Spleen (tissue), 13 donors: ENCODE measurements at places on chromosomes 16 and 17. TPM values are rescaled to one million over a fixed set of nuclear protein-coding genes. Genes with fewer than 3 reads are reported as not detected.
A peak's percentile ranks its signal among the peaks of the same experiment; 100 is the strongest.

MYO15A gene
- polyA plus RNA-seq, result 0.74 TPM

CD300A gene
- polyA plus RNA-seq, result 76.1 TPM

IGSF6 gene
- polyA plus RNA-seq, result 53.2 TPM

PRAC1 gene
- polyA plus RNA-seq, result not detected

TNFRSF13B gene
- 119 TPM for polyA plus RNA-seq

GINS3 gene
- 5.9 TPM for polyA plus RNA-seq

RAB11FIP3 gene
- 27.1 TPM for polyA plus RNA-seq

TNP2 gene
- polyA plus RNA-seq, result not detected

FOXL1 gene
- polyA plus RNA-seq, result 0.07 TPM

- DNase-seq, result peak; percentile 62
- peaks cover 3% of the 10 kb centered on the region for H3K27me3 ChIP-seq
- H3K4me3 ChIP-seq, result no peak overlapping the region
- no peaks in the 10 kb centered on the region for H3K4me1 ChIP-seq
These were observed 49.3 kb upstream of the CACNG4 start for GRCh38 chr17:66915204-66915611.

GRCh38 chr16:8620535-8620934, 963 bp upstream of the METTL22 start:
- peaks cover 22% of the 10 kb centered on the region for H3K4me1 ChIP-seq
- peaks cover 3% of the 10 kb centered on the region for H3K36me3 ChIP-seq
- no peak overlapping the region for H3K4me3 ChIP-seq
- no peak for DNase-seq

GRCh38 chr16:1299012-1299867, 10.2 kb upstream of the UBE2I start:
- peaks cover 12% of the 10 kb centered on the region for H3K27me3 ChIP-seq
- no peak for DNase-seq
- H3K36me3 ChIP-seq, result no peaks in the 10 kb centered on the region

DNA sequence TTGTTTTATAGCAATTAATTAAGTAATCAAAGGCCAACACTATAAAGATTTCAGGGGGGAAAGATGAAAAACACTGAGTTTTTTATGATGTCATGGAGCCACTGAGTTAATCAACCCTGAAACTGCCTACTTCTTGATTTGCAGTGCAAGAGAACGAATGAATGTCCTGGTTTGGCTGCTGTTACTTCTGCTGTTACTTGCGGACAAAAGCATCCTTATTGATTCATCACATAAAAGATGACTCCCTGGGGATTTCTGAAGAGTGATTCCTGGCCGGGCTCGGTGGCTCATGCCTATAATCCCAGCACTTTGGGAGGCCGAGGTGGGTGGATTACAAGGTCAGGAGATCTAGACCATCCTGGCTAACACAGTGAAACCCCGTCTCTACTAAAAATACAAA, 10.9 kb upstream of the SPNS3 start:
- H3K4me3 ChIP-seq, result no peak overlapping the region
- no peak overlapping the region for H3K27ac ChIP-seq
- no peak for DNase-seq
- no peaks in the 10 kb centered on the region for H3K27me3 ChIP-seq
- no peaks in the 10 kb centered on the region for H3K36me3 ChIP-seq

DNA sequence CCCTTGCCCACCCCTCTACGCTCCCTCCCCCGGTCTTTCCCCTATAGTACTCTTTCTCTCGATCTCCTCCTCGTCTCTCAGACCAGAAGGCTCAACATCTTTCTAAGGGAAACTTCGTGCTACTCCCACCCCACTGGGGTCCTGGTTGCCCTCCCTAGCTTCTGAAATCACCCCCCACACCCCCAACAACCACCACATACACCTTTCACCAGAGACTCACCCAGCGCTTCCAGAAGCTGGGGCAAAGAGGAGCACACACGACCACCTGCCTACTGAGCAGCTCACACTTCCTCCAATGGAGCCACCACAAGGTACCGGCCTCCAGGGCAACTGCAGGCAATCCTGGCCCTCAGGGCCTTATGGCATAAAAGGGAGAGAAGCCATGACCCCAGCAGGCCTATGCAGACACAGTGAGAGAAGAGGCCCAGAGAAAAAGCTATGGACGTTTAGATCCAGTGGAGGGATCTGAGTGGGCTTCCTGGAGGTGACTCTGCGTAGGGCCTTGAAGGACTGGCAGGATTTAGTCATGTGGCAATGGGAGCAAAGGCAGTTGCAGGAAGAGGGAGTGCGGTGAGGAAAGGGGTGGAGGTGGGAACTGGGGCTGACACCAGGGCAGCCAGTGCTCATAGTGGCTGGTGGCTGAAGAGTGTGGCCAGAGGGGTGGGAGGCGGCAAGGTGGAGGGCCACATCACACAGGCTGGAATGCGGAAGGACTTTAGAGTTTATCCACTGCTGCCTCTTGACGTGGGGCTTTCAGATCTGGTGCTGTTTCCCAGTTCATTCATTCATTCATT, 12.1 kb upstream of the TMEM92 start:
- no peak overlapping the region for H3K4me3 ChIP-seq
- H3K36me3 ChIP-seq, result no peaks in the 10 kb centered on the region
- peaks cover 9% of the 10 kb centered on the region for H3K4me1 ChIP-seq

DNA sequence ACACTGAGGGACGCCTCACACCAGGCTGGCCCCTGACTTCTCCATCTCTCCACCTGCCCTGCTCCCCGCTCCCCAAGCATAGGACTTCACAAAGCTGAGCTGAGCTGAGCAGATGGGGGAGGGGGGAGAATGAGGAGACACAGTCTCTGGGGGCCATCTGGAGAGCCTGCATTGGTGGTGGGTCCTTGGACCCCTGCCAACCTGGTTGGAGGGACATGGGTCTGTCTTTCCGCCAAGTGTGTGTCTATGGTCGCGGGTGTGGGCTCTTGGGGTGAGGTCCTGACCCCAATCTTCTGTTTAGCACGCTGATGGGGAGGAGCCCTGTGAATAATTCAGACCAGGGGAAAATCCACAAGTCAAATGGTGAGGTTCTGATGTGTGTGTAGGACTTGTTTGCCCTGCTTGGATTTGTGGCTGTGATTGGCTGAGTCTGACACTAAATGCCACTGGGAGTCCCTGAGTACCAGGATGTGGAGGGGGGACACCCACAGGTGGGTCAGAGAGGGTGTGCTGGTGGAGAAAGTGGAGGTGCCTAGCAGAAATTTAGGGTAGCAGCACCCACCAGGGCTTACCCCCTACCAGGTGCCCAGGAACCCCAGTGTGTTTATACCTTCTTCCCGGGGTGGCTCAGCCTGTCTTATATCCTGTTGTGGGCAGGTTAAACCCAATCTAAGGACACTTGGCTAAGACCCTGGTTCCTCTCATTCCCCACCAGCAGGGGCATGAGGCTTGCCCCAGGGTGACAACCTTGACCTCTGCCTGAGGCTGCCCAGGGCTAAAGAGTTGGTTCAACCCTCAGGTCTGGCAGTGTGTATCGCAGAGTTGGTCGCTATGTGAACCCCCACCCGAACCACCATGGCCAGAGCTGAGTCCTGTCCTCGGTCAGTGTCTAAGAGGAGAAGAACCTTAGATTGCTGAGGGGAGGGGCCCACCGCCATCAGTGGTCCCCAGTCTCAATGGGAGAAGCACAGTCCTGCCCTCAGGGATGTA, 2.1 kb downstream of the FMNL1 start:
- H3K27me3 ChIP-seq, result no peaks in the 10 kb centered on the region
- peak overlapping the region; percentile 94 for H3K27ac ChIP-seq
- peak; percentile 80 for DNase-seq
- H3K36me3 ChIP-seq, result no peaks in the 10 kb centered on the region

GRCh38 chr16:5533321-5533888, 435.8 kb upstream of the EEF2KMT start:
- H3K27me3 ChIP-seq, result no peaks in the 10 kb centered on the region
- DNase-seq, result no peak
- H3K4me1 ChIP-seq, result no peaks in the 10 kb centered on the region
- H3K4me3 ChIP-seq, result no peak overlapping the region
- H3K27ac ChIP-seq, result no peak overlapping the region

GRCh38 chr16:68072038-68072695, 13.0 kb upstream of the NFATC3 start:
- peaks cover 98% of the 10 kb centered on the region for H3K4me1 ChIP-seq
- H3K36me3 ChIP-seq, result peaks cover 100% of the 10 kb centered on the region
- H3K4me3 ChIP-seq, result no peak overlapping the region

- no peak overlapping the region for H3K27ac ChIP-seq
- H3K36me3 ChIP-seq, result no peaks in the 10 kb centered on the region
- peaks cover 100% of the 10 kb centered on the region for H3K4me1 ChIP-seq
These were observed 81.5 kb upstream of the TNRC6C start for GRCh38 chr17:77877036-77877435.

- peaks cover 35% of the 10 kb centered on the region for H3K4me1 ChIP-seq
- no peak overlapping the region for H3K27ac ChIP-seq
- H3K4me3 ChIP-seq, result no peak overlapping the region
- no peaks in the 10 kb centered on the region for H3K27me3 ChIP-seq
These were observed 60.4 kb downstream of the ZDHHC7 start for GRCh38 chr16:84950906-84951305.

- no peaks in the 10 kb centered on the region for H3K36me3 ChIP-seq
- H3K4me3 ChIP-seq, result no peak overlapping the region
- H3K4me1 ChIP-seq, result no peaks in the 10 kb centered on the region
- no peaks in the 10 kb centered on the region for H3K27me3 ChIP-seq
- no peak overlapping the region for H3K27ac ChIP-seq
- DNase-seq, result no peak
These were observed 51.8 kb downstream of the MYH3 start for GRCh38 chr17:10605221-10605783.

DNA sequence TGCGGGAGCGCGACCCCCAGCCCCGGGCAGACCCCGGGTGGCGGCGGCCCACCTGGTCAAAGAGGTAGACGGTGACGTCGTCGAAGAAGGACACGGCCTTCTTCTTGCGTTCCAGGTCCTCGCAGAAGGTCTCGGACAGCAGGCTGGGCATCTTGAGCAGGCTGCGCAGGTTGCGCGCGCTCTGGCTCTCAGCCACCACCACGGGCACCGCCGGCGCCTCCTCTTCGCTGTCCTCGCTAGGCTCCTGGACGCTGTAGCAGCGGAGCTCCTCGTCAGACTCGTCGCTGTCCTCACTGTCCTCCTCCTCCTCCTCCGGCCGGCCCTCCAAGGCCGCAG, 45.2 kb upstream of the PVALEF start:
- H3K4me3 ChIP-seq, result no peak overlapping the region
- no peak for DNase-seq
- H3K27me3 ChIP-seq, result no peaks in the 10 kb centered on the region
- no peak overlapping the region for H3K27ac ChIP-seq

DNA sequence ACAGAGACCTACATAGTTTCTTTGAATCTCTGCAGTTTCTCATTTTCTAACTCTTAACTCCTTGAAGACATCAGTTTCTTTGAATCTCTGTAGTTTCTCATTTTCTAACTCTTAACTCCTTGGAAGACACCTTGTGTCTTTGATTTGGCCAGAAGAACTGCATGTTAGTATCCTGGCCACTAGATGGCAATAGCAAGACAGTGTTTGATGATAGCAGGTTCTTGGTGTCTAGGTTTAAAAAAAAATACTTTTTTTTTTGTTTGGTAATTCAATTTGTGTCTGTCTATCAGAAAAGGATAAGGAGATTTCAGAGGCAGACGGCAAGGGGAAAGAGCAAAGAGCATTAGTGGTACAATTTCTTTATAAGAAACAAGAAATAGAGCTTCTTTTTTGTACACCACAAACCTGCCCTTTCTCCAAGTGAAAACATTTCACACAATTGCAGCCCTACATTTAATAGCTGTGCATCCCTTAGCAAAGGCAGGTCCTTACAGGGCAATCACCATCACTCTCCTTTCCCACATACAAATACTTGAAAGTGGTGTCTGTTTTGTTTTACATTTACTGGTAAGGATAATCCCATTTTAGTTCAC, 1324.9 kb upstream of the CDH8 start:
- no peaks in the 10 kb centered on the region for H3K4me1 ChIP-seq
- no peak overlapping the region for H3K27ac ChIP-seq
- no peak for DNase-seq
- no peak overlapping the region for H3K4me3 ChIP-seq
- no peaks in the 10 kb centered on the region for H3K27me3 ChIP-seq
- H3K36me3 ChIP-seq, result no peaks in the 10 kb centered on the region
